Stimulated activated CD8-positive, alpha-beta memory T cell treated with anti-CD3 and anti-CD28 coated beads, Interleukin-4, amount 100 ng/mL, for 4 hours (primary cell): ENCODE measurements at places on chromosomes 3 and 15.

DNA sequence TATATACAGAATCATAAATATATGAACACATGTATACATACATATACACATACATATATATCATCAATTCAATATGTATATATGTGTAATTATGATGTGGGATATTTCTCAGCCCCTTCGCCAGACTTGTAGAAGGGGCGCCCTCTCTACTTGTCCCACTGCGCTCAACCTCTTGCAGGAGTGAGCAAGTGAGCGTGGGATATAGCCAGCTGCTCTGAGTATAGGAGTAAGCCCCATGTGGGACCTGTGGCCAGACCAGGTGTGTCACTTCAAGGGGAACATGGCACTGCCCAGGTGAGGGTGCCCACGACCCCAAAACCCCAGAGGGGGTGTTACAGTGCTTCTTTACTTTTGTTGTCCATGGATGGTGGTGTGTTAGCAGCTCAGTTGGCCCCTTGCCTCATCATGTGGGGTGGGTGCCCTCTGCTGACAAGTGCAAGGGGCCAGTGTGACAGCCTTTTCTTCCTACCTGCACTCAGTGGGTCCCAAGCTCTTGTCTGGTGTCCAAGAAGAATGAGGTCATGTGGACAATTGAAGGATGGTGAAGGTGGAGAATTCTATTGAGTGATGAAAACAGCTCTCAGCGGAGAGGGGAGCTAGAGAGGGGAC, 304.1 kb downstream of the UNC13C start:
- DNase-seq: no peak

GRCh38 chr3:30203301-30203700, 403.1 kb upstream of the TGFBR2 start:
- DNase-seq: no peak

DNA sequence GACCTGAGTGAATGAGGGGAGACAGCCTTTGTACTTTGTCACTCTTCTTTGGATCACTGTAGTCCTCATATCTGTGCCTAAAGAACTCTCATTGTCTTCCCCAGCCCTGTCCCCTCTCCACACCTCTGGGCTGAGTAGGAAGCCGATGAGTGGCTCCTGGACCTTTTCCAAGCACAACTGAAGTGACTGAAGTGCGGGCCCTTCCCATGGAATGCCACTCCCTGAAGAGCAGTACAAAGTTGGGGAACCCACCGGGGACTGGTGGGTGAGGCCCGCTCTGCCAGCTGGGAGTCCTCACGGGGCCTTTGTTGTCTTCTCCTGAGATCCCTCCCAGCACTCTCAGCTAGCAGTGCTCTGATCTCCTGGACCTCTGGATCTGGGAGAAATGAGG, 90.1 kb downstream of the AAGAB start:
- no peak for DNase-seq

GRCh38 chr3:149104484-149104883, 18.2 kb upstream of the HLTF start:
- no peak for DNase-seq

DNA sequence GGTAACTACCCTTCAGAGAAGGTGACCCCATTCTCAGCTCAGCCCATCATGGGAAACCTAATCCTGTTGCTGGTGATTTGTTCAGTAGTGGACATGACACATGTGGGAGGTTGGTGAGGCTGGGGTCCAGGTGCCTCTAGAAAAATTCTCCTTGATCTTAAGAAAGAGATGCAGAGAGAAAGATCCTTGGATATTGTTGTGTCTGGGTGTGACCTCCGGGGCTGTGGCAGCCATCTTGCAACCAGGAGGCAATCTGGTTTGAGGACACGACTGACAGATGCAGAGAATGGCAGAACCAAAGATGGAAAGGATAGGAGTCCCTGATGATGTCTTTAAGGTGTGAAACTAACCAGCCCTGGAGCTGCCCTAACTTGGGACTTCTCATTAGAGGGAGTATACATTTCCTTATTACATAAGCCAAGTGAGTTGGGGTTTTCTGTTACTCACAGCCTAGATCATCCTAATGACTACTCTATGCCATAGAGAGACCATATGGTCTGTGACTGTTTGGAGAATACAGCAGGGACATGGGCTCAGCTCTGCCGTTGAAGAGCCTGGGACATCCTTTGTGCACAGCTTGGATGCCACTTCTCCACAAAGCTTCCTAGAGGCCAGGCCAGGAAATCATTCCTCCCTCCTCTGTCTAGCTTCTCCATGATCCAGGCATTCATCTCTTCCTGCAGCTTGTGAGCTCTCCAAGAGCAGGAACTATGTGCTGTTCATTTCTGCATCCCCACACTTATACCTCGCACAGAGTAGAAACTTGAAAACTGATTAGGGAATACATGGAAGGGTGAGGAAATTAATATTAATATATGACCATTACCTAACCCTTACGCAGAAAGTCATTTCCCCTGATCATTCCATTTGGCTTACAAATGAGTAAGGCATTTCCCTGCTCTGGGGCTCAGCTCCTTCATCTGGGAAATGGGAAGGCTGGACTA, 45.9 kb downstream of the HRH1 start:
- DNase-seq: no peak

DNA sequence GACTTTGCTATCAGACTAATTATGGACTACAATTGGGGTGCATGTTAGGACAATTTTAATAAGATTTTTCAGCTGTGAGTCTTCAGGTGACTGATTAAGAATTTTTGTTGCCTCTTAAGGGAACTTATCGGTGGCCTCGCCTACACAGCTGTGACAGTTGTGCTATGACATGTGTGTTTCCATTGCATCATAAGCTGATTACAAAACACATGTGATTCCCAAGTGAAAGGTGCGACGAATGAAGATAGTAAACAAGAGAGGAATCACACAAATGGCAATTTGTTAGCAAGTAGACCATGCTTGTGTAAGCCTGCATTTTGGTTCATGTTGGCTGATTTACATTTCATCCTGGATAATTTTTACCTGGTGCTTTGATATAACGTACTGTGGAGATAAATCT, 8.3 kb downstream of the ROBO2 start:
- DNase-seq: no peak

- DNase-seq: no peak
These were observed 7.7 kb downstream of the SORD start for GRCh38 chr15:45030743-45031142.
